Right lobe of liver (tissue), 6 donors: ENCODE measurements at places on chromosomes 5 and 9. TPM values are rescaled to one million over a fixed set of nuclear protein-coding genes. Genes with fewer than 3 reads are reported as not detected.

PCDH12 gene
- total RNA-seq, result 1.9 TPM

TERT gene
- not detected for total RNA-seq

DNA sequence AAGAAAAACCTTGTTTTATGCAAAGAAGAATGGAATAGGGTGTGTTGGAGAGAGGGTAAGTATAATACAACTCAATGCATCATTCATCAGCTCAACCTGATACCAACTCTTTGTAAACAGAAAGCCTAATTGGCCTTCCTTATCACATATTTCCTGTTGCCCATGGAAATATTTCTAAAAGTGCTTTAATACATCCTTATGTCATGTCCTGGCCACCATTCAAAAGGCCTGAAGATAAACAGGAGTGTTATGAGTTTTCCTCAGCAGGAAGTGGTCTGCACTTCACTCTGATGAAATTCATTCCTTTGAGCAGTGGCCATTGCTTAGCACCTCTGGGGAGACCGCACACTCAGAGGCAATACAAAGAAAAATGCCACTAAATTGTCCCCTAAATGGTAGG, 511.2 kb downstream of the SEMA5A start:
- no peak for DNase-seq

BNC2 gene
- 0.80 TPM for total RNA-seq

- DNase-seq, result no peak
Observed at GRCh38 chr9:98908897-98909634, 34.6 kb upstream of the COL15A1 start.

DNA sequence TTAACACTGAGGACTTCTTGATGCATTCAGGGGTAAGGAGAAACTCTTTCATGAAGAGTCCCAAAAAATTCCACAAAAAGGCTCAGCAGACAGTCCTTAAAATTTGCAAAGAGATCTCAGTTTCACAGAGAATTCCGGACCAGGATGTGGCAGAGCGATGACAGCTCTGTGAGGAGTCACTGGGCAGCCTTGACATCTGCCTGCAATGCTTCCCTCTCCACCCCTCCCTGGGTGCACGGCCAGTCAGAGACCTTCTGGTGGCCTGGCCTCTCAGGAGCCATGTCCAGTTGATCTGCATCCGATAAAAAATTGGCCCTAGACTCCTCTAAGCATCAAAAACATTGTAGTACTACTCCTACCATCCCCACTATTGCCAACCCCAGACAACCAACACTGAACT, 76.8 kb downstream of the MACROH2A1 start:
- peak; percentile 14 for DNase-seq

DNA sequence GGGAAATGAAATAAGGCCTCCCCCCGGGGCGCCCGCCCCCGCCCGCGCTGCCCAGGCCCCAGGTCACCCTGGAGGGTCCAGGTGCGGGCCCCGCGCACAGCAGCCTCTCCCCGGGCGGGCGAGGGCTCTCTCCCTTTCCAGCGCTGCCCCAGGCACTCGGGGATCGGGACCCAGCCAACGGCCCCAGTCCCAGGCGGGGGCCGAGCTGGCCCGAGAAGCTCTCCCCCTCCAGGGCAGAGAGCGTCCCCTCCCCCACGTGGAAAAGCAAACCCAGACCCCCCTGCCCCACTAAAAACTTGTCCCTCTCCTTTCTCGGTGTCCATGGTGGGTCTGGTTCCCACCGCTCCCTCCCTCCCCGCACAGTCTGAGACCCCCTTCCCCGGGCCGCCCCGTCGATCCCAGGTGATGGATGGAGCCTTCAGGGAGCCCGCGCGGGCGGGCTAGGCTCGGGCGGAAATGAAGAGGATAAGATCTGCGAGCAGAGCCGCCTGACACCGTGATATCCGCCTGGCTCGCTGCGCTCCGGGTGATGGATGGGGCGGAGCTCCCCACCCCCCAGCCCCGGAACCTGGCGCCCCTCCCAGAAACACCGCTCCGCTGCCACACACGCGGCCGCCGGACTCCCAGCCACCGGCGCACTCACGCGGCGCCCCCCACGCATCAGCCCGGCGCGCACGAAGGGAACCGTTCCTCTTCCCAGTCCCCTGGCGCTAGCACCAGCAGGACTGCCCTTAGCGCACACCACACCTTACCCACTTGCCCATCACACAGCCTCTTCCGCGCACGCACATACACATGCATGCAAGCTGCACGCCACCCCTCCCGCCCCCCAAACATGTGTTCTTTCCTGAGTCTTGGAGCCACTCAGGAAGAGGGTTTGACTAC, 81.7 kb upstream of the ZBTB43 start:
- peak; percentile 50 for DNase-seq

DNA sequence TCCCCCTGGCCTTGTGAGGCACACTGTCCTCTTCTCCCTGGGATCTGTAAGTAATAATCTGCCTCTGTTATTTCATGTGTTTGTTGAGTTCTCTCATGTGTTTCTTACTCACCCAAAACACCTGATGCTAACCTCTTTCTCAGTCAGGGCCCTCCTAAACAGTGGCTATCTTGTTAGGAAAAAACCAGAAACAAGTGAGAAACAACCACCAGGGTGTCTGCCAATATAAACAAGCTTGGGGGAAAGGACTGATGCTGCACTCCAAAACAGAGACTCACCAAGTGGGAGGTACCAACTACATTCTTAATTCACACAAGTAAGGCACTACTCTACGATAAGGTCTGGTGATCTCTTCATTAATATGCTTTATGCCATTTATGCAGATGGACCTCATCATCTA, 564.4 kb downstream of the SEMA5A start:
- DNase-seq, result no peak

DNA sequence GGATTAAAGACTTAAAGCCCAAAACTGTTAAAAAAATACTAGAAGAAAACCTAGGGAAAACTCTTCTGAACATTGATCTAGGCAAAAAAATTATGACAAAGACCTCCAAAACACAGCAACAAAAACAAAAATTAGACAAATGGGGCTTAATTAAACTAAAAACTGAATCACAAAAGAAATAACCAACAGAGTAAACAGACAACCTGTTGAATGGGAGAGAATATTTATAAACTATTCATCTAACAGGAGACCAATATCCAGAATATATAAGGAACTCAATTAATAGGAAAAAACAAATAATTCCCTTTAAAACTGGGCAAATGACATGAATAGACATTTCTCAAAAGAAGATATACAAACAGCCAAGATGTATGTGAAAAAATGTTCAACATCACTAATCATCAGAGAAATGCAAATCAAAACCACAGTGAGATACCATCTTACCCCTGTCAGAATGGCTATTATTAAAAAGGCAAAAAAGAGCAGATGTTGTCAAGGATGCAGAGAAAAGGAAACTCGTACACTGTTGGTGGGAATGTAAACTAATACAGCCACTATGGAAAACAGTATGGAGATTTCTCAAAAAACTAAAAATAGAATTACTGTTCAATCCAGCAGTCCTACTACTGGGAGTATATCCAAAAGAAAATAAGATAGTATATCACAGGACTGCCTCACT, 50.2 kb upstream of the TLX3 start:
- DNase-seq, result no peak

- no peak for DNase-seq
Observed at GRCh38 chr5:174572591-174572990, 151.8 kb upstream of the MSX2 start.

KCNV2 gene
- not detected for total RNA-seq

- no peak for DNase-seq
Observed at GRCh38 chr5:172436879-172437369, 17.4 kb downstream of the SH3PXD2B start.

GRCh38 chr9:7051711-7052110, 293.9 kb downstream of the KDM4C start:
- no peak for DNase-seq

SPATA31E1 gene
- total RNA-seq, result not detected

DNA sequence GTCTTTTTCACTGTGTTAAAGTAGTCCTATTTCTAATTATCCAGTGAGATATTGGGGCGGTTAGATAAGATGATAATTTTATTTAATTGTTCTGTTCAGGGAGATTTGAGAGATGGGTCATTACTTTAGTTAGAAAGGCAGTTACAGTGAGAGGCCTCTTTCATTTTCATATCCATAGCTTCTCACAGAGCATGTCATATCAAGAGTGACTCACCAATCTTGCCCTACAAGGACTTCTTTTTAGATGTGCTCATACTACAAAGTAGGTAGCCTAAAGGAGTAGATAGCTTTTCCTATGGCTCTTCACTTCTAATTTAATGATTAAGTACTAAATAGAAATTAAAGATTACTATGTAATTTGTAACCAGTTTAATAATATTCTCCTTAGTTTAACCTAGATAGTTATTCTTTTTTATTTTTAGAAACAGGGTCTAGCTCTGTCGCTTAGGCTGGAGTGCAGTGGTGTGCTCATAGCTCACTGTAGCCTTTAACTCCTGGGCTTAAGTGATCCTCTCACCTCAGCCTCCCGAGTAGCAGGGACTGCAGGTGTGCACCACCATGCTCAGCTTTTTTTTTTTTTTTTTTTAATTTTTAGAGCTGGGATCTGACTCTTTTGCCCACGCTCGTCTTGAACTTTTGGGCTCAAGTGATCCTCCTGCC, 71.0 kb downstream of the FER start:
- no peak for DNase-seq

FOXD4L4 gene
- total RNA-seq, result not detected

NUTM2F gene
- not detected for total RNA-seq

DNA sequence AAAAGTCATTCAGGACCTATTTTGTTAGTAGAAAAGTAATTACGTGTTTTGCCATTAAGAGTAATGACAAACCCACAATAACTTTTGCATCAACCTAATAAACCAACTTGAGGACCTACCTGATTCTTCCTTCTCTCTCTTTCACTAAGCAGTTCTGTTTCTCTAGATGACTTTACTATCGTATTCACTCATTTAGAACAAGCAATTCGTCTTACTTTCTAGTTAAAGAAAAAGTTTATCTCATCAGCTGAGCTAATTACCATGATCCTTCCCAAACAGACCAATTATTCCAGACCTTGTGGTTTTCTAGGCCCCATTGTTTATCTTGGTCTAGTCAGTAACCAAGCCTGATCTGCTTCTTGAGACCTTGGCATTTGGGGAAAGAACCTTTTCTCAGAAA, 49.6 kb upstream of the PRDM9 start:
- DNase-seq, result no peak

DNA sequence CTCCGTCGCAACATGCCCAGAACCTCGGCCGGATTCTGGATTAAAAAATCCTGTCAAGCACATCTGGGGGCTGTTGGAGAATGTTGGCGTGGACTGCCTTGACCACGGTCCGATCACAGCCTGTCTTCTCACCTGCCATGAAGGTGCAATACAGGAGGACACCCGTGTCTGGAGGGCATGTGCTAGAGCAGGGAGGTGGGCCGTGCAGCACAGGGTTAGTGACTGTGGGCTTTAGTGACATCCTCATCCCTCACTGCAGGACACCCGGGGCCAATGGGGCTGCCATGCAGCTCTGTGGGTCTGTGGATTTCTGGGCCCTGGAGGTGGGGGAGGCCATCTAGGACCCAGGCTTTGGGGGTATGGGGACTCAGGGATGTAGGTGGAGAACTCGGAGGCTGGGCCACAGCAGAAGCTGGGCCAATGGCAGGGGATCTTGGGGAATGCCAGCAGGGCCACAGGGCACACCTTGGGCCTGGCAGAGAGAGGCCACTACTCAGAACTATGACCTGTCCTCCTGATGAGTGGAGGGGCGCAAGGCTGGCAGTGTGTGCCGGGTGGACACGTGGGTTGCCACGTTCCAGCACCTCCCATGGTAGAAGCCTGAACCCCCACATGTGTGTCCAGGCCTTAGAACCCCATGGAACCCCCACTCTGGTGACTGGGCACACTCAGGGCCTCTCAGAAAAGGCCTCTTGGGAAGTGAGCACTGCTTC, 23.3 kb downstream of the ZDHHC11B start:
- no peak for DNase-seq

DNA sequence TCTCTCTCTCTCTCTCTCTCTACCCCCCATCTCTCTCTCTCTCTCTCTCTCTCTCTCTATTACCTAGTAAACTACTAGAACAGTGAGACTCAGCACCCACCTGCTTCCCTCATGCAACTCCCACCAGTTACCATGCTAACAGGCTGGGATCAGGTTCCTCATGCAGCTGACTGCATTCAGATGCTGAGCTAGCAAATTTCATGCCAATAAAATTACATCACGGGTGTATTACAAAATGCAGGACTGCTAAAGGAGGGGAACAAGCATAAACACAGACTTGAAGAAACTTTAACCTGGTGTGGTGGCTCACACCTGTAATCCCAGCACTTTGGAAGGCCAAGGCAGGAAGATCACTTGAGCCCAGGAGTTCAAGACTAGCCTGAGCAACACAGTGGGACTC, 76.0 kb downstream of the CEMIP2 start:
- DNase-seq, result no peak

SPINK13 gene
- not detected for total RNA-seq

DNA sequence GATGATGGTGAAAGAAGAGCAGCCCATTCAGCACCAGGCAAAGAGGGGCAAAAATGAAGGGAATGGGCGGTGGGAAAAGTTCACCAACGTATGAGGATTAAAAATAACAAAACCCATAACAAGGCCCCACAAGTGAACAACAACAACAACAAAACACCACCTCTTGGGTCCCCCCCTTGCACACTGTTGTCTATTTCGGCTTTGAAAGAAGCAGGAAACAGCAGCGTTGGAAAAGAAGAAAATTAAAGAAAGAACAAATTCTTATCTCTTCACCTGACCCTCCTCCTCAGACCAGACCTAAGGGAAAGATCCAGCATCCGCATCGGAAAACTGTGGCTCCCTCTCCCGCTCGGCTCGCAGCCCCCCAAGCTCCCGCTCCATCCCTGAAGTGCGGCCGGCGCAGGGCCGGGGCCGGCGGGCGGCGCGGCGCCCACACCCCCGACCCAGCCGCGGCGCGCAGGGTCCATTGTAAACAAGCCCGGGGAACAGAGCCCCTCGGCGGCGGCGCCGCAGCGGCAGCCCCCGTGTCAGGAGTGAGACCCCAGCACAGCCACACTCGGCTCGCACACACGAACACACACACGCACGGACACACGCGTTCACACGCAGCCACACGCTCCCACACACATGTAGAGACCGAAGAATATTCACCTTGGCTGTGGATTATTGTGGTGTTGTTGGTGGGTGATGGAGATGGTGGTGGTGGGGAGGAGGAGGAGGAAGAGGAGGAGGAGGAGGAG, 535 bp downstream of the RFX3 start:
- DNase-seq, result peak; percentile 71

- DNase-seq, result no peak
Observed at GRCh38 chr9:130896233-130897014, at the start of gene QRFP. Gene QRFP (minus strand): TSS chr9:130896812. CDS start chr9:130893838, 2,974 bp downstream.

NUTM2G gene
- total RNA-seq, result not detected

GRCh38 chr9:8696516-8696915, 896.9 kb upstream of the DMAC1 start:
- DNase-seq, result no peak

DNA sequence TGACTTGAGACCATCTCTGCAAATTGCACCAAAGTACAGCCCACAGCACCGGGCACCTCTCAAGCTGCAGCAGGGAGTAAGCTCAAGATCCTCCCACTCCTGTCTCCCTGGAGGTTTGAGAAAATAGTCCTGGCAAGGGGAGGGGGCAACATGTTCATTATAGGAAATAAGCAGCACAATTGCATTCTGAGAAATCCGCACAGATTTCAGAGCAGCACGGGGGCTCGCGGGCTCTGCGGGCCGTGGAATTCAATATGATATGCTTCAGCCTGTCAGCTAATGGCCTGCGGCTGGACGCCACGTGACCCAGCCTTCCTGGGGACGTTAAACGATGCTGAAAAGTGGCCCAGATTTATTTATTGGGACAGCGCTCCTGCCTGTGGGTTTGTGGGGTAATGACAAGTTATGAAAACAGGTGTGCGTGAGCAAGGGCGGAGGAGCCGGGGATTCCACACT, 156.4 kb downstream of the DAB2IP start:
- no peak for DNase-seq

GABBR2 gene
- not detected for total RNA-seq
